Stimulated activated CD8-positive, alpha-beta memory T cell treated with anti-CD3 and anti-CD28 coated beads, Interleukin-7, amount 100 ng/mL, for 1 hour (primary cell): ENCODE measurements at places on chromosomes 3 and 15.

DNA sequence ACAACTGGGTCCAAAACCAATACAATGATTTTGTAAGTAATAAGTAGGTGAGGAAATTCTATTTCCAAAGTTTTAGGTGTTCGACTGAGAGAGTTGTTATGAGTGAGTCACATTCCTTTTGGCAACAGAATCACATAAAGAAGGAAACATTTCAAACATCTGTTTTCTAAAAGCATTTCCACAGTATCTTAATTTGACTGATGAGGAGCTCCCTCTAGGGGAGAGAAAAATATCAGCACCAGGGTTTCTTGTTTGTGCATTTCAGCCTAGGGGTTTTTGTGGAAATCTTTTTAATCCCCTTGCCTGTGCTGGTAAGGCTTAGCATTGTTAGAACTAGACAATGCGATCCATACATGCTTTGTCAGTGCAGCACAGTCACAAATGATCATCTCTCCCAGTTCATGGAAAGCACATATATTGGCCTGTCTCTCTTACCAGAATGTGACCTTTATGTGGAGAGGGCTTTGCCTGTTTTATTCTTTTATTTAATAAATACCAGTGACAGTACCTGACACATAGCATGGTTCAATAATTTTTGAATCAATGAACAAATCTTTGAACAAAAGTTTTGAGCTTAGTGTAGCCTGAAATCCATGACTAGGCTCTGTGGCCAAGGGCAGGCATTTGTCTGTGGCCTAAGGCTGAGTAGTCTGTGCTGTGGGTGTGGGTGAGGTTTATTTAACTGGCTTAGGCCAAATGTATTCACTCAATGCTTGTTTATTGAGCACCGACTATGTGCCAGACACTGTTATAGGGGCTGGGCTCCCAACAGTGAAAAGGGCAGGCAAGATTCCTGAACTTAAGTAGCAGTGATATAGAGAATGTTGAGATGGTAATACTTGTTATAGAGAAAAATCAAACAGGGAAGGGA, 21.1 kb upstream of the IQCF6 start:
- DNase-seq, result no peak

DNA sequence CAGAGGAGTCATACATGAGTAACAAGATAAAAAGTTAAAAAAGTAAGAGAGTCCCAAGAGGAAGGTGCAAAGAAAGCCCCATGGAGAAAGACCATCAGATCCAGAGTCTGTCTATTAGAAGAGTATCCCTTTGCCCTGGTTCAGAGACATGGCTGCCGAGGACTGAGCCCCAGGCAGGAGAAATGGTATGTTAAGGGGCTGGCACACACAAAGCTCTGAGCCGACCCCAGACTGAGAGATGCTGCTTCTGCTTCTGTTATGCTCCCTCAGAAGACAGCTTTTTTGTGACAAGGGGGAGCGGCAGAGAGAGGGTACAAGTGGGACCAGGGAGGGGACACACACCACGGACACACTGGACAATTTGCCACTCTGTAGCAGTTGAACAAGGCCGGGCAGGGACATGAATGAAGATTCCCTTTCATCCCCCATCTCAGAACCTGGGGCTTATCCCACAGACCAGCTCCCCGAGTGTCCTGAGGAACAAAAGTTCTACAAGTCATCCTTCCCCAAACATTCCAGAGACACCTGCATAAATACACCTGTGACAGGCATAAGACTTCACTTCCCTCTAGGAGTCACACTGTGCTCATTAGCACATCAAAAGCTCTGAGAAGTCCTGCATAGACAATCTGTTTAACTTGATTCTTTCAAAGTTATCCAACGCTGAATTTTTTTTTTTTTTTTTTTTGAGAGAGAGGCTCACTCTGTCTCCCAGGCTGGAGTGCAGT, 161.6 kb upstream of the WNT5A start:
- DNase-seq, result no peak

- DNase-seq, result no peak
Observed at GRCh38 chr3:27641888-27642601, 80.1 kb downstream of the EOMES start.

GRCh38 chr3:158102242-158103080, 3.8 kb downstream of the SHOX2 start:
- no peak for DNase-seq

DNA sequence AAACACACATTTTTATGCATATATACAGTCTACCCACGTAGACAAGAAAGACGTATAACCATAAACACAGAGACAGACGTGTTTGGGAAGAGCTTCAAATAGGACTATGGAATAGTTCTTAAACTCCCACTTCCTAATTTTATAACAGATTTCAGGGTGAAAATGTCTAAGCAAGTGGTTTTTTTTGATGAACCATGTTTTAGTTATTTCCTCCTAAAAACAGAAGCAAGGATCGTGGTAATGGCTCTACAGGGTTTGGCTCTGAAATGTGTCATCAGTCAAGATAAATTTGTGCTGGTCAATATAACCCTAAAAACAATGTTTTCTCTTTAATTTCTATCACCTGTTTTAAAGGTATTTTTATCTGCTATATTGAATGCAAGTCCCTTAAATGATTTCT, 58.2 kb downstream of the FMN1 start:
- no peak for DNase-seq

- DNase-seq, result no peak
Observed at GRCh38 chr3:51257870-51258269, 127.2 kb upstream of the MANF start.

GRCh38 chr3:133158686-133159085, 120.5 kb downstream of the TMEM108 start:
- no peak for DNase-seq

DNA sequence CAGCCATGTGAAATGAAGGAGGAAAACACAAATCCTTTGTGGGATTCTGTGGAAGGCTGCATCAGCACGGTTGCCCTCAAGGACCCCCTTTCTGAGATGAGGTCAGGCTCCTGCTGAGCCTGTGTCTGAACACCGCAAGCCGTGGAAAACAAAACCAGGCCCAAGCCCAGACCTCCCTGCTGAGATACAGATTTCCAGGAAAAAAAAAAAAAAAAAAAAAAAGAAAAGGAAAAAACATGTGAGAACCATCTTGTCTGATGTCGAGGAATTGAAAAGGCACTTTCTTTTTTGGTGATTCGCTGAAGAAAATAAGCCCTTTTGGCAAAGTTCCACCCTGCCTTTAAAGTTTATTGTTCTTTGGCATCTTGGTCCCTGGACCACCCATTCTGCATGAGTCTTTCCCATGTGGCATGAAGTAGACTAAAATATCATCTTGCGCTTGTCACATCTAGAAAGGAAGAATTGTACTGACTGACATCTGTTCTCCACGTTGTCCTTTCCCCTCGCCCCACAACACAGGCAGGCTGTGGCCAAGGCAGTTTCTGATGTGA, 117.6 kb downstream of the CHST2 start:
- no peak for DNase-seq

DNA sequence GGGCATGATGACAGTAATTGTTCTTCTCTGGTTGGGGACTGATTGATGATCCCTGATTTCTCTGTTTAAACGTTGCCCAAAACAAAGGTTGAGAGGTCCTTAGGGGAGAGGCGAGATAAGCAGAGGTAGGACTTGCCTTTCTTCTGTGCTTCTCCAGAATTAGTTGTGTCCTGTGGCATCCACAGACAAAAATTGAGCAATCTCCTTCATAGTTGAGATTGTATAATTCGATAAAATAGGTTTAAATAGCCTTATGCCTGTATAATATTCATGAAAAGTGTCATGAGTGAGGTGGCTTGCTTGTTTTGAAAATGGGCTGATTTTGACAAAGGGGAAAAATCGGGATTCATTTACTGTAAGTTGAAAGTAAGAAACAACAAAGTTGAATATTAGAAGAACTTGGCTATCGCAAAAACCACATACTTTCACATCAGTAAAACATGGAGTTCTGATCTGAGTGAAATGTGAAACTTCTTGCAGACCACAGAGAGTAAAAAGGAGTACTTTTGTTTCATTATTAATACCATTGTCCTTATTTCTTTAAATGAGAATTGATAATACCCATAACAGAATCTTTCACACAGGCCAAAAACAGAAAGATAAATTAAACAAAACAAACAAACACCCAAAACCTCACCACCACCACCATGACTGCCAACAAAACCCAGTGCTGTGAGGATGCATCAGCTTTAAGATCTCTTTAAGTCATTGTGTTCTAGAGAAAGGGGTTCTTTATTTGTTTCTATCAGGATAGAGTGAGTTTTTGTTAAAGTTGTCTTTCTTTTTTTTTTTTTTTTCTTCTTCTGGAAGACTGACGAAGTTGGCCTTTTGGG, 155.7 kb downstream of the LPP start:
- no peak for DNase-seq

- DNase-seq, result no peak
Observed at GRCh38 chr15:50358845-50359244, 3.8 kb upstream of the GABPB1 start.

DNA sequence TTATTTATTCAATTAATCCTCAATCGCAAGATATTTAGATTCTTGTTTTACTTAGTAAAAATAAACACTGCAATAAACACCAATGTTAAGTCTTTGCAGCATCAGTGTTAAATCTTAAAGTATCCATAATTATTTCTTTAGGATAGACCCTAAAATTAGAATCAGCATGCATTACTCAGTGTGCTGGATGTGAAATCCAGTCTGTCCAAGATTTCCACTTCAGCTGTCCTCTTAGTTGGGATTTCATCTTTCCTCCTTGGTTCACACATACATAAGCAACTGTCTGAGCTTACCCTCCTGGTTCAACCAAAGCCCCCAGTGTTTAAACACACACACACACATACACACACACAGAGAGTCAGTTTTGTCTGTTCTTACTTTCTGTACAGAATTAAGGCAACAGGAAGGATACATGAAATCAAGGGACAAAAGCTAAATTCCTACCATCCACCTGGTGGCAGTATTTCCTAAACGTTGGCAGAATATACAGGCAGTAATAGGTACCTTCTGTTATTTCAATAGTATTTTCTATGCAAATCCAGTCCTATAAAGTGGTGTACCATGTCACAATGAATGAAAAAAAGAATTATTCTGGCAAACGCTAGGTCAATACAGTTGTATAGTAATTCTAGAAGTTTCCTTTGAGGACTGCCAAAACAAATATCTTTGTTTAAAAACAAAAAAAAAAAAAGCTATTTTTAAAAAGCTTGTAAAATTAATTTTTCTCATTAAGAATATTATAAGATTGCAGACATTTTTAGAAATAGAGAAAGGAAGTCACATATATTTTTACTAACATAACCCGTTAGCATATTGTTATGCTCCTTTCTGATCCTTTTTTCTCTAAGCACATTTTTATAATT, 27.3 kb upstream of the DMXL2 start:
- no peak for DNase-seq

DNA sequence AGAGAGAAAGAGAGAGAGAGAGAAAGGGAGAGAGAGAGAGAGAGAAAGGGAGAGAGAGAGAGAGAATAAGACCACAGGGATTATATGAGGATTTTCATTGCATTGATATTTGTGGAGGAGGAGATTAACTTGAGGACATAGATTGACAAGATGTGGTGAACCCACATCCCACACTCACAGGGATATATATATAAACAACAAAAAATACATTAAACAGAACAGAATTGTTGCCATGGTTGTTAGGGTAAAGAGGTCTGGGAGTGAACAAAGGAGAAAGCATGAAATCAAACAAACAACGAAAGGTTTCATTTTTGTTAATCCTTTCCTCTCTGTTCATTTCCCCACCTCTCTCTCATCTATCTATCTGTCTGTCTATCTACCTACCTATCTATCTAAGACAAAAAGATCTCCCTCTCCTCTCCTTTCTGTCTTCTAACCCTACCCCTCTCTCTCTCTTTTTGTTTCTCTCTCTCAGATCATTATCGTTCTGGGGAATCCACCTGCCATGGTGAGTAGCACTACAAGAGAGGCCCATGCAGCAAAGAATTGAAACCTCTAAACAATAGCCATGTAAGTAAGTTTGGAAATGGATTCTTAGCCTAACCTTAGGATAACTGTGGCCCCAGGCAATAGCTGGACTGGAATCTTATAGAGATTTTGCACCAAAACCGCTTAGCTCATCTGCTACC, 280.9 kb downstream of the RAP2B start:
- no peak for DNase-seq

GRCh38 chr3:42975955-42976354, 3.2 kb upstream of the GASK1A start:
- no peak for DNase-seq

DNA sequence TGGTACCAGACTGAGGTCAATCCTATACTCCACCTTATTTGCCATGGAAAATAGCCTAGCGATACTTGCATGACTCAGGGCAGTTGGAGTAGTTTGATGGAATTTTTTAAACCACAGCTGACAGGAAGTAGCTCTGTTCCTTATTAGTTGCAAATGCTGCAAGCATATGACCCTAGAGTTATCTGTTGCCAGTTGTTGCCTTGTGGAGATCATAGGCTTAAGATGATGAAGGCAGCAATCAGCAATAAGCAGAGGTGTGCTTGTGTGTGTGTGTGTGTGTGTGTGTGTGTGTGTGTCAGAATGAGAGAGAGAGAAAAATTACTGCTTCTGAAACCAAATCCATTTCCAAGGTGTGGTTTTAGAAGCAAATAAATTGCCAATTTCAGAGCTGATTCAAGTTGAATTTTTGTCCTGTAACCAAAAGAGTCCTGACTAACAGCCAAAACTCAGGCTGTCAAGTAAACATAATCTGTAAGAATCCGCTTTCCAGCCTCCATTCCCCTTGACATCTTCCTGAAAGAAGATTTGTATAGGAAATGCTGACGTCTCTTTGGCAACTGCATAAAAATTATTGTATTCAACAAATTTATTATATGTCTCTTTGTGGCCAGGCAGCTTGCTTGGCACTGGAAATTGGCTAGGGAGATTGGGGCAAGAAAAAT, 141.2 kb downstream of the SERPINI1 start:
- DNase-seq, result no peak

DNA sequence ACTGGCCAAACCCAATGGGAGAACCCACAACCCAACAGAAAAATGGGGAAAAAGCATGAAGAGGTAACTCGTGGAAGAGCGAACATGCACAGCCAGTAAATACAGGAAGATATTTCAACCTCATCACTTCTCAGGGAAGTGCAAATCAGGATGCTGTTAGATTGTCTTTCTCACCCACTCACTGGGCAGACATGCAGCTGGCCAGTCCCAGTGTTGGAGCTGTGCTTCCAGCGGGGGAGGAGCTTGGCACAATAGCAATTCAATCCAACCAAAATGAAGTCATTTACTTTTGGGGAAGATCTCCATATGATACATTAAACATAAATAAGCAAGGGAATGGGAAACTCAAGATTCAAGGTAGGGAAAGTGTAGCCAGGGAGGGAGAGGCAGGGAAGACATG, 12.1 kb downstream of the WNT7A start:
- DNase-seq, result no peak

- DNase-seq, result no peak
Observed at GRCh38 chr3:49629866-49630265, 44.3 kb upstream of the APEH start.

DNA sequence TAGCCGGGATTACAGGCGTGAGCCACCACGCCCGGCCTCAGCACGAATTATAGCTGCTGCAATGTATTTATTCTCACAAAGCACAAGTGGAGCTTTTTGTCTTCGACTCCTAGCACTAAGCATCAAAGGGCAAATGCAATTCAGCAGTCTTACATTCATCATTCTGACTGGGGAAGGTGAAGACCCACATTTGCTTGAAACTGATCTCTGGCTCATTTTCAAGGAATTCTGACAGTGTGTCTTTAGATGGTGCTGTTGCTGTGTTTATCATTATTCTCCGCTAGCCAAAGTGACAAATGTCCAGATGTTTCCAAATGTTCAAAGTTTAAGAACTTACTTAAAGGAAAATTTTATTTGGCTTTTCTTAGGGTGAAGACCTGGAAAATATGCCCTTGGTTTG, 55.9 kb downstream of the SGO1 start:
- no peak for DNase-seq
